ENCODE measurements at places on chromosomes 6 and 20. TPM values are rescaled to one million over a fixed set of nuclear protein-coding genes. Genes with fewer than 3 reads are reported as not detected.

The PDRG1 gene
- 6.5 TPM for total RNA-seq

The OTOR gene
- 0.21 TPM for total RNA-seq

The ASIP gene
- not detected for total RNA-seq

The RRAGD gene
- 72.8 TPM for total RNA-seq

The TRIM26 gene
- 35.4 TPM for total RNA-seq

The SYNGAP1 gene
- total RNA-seq: 6.2 TPM

The CPNE5 gene
- 8.7 TPM for total RNA-seq

The LGSN gene
- total RNA-seq: not detected

The CD40 gene
- 3.3 TPM for total RNA-seq

- no peak for DNase-seq
Measured at GRCh38 chr6:169589293-169589692, 112.5 kb downstream of the WDR27 start.

DNA sequence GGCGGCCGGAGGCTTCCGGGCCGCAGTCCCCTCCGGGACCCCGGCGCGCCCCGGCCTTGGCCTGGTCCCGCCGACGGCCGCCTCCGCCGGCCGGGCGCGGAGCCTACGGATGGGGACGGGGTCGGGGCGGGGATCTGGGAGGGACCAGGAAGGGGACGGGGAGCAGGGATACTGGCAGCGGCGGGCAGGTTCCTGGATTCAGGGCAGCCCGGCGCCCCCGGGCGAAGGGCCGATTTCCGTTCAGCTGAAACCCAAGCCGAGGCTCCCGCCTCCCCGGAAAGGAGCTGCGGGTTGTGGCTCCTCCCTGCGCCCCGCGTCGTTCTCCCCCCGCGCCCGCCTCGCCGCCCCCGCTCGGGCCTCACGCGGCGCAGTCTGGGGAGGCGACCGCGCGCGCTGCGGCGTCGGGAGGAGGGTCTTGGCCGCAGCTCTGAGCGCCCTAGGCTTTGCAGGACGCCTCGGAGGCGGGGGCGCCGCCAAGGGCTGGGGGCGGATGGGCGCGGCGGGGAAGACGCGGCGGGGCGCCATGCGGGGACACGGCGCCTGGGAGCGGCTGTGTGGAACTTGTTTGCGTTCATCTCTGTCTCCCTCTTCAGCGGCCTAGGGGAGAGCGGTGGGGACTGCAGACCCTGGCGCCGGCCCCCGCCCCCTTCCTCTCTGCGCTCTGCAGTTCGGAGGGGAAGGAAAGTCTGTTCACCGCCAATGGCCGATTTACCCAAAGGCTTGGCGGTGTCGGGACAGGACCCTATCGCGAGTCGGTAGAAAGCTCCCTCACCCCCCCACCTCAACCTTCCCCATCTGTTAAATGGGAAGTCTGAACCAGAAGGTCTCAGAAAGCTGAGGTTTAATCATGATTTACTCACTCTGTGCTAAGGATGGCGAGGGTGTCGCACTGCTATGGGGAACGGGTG lies 22.7 kb upstream of the TMEM181 start:
- peak; percentile 67 for DNase-seq

DNA sequence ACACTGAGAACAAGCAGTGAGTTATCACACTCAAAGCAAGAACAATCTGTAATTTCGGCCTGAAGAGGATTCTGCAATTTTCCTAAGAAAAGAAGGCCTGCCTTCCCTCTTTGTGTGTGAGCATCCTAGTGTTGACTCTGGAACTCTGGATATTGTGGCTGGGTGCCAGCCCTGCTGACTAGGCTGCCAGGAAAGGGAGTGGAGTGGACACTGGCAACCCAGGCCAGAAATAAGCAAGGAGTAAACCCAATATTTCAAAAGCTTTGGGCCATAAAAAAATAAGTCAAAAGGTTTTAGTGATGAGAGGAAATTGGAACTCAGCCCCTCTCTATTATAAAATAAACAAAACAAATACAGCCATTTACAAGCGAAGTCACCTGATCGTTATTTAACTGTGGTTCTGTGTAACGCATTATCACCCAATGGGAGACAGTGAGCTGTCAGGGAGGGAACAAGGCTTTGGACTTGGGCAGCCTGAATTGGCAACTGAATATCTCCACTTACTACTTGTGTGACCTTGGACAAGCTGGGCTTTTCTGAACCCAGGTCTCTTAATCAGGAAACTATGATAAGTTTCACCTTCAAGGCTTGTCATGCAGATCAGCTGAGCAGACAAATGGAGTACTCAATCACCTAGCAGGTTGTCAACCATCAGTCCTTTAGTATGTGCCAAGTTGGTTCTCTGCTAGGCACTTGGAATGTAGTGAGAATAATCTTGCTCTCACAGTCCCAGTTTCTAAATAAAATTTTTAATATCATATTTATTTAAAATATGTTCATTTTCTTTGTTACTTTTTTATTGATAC lies 196.2 kb downstream of the PAX1 start:
- DNase-seq: no peak

DNA sequence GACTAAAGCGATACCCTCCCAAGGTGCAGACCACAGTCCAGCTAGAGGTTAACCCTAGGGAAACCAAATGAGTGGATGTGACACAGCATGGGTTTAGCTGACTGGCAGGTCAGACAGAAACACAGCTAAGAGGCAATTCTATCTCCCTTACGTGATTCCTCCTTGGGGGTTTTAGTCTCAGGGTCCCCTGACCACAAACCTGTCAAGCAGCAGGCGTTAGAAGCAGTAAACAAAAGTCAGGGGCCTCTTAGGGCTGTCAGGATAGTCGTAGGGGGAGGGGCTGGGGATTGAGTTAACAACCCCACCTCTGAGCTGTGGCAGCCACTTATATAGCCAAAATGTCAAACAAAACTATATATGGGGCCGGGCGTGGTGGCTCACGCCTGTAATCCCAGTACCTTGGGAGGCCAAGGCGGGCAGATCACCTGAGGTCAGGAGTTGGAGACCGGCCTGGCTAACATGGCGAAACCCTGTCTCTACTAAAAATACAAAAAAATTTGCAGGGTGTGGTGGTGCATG lies 13.6 kb downstream of the KCNK5 start:
- no peak for DNase-seq

DNA sequence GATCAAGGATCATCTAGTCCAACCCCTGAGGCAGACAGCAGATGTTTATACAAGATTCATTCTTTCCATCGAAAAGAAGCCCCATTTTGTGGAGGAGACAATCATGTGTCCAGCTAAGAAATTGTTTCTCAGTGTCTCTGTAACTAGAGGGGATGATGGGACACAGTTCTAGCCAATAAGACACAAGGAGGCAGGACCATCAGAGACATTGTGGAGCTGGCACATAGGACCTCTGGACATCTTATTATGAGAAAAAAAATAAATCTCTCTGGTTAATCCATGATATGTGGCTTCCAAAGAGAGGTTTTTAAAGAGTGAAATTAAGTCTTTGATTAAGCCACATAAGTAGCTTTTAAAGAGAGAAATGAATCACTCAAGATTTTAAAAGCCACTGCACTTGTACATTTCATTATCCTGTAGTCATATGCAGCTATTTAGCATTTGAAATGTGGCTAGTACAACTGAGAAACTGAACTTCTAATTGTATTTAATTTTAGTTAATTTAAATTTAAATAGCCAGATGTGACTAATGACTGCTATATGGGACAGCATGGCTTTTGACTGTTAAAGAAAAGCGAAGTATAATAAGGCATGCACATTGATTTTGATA lies 176.8 kb downstream of the TASP1 start:
- no peak for DNase-seq

GRCh38 chr6:42374018-42374669 lies 77.6 kb downstream of the TRERF1 start:
- no peak for DNase-seq

DNA sequence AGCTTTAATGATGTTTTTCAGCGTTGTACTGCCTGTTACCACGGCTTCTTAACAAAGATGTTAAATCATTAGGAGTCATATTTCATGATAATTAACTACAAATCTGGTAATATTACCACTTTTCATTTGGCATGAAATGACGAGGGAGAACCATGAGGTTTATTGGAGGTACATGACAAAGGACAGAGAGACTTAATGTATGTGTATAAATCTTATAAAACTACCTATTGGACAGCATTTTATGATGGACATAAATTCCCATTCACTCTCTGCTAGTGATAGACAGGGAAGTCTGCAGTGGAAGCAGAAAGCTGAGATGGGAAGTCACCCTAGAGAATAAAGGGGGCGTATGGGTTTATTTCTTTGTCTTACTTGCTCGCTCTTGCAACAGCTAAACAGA lies 949.9 kb upstream of the FLRT3 start:
- DNase-seq: no peak

DNA sequence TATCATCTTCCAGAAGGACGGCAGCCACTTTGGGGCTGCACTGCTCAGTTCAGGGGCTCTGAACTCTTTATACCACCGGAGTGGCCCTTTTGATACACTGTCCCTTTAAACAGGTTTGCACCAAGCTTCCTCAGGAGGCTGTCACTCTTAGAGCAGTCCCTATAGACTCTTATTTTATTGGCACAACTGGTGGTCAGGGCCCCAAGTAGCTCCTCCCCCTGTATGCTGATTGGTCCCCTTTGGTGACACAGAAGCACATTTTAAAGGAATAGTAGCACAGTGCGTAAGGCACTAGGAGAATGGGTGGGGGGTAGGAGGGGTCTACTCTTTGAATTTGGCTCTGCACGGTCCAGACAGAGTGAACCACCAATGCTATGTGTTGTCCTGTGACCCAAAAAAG lies 122.6 kb upstream of the MLN start:
- DNase-seq: peak; percentile 40

- DNase-seq: no peak
Measured at GRCh38 chr6:122818866-122819265, 29.8 kb downstream of the SMPDL3A start.

GRCh38 chr6:139970591-139970991 lies 596.1 kb upstream of the CITED2 start:
- no peak for DNase-seq

- no peak for DNase-seq
Measured at GRCh38 chr6:156250593-156250992, 526.6 kb upstream of the ARID1B start.

DNA sequence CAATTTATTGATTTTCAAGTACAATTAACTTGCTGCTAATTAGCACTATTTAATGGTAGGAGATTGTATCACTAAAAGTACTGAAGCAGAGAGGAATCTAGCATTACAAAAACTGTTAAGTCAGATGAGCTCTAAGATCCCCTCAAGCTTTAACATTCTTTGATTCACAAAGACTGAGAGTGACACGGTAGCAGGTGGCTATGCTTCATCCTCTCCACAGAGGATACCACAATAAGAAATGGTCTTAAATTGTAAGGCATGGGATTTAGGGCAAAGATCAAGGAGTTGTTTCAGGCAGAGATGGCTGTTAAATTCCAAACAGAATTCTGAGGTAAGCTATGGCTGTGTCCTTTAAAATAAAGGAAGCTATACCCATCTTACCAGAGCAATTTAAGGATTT lies 67.8 kb upstream of the BEND6 start:
- DNase-seq: no peak

DNA sequence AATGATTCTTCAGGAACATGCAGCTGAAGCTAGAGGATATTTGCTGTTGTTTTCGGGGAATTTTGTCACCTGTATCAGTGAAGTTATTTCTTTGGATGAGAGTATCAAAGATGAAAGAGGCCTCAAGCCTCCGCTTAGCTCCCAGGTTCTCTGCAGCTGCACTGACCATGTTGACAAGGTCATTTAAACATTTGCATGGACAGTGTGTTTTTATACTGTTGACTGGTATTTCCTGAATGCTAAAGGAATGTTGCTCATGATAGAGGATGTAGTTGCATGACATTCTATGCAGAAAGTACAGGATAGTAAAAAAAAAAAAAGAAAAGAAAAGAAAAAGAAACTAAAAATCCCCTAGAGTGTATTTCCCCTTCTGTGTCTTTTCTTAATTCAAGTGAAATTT lies 165.6 kb upstream of the LAMP5 start:
- DNase-seq: no peak

- no peak for DNase-seq
Measured at GRCh38 chr6:165737396-165737795, 74.4 kb upstream of the PDE10A start.

DNA sequence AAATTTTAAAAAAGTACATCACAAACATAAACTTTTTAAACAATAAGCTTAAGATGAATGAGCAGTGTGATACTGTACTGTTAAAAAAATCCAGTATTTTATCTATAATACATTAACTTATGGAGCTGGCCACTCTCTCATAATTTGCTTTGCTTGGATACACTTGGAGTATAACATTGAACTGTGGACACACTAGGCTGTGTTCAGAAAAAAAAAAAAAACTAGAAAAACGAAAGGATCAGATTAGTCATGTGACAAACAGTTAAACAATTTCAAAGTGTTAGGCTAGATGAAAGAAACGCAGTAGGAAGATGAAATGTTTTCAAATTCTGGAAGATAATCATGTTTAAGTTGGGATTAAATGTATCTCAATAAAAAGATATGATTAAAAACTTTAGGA lies 220.0 kb downstream of the GRIK2 start:
- DNase-seq: no peak

DNA sequence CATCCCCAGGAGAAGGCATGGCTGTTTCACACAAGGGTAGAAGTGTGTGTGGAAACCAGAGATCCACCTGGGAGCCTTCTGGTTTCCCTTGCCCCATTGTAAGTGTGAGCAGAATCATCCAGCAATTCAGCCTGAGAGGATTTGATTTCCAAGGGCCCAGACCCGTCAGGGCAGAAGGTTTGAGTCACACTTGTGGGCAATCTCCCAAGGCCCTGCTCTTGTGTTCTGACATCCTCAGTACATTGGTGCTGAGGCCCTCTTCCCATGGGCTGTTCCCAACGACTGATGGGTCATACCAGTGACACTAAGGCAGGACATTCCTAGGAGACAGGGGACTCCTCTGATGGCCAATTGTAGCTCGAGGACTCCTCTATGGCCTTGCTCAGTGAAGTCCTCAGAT lies 58.2 kb upstream of the POLR1H start:
- DNase-seq: no peak

- no peak for DNase-seq
Measured at GRCh38 chr6:3822747-3823445, 26.3 kb upstream of the FAM50B start.

DNA sequence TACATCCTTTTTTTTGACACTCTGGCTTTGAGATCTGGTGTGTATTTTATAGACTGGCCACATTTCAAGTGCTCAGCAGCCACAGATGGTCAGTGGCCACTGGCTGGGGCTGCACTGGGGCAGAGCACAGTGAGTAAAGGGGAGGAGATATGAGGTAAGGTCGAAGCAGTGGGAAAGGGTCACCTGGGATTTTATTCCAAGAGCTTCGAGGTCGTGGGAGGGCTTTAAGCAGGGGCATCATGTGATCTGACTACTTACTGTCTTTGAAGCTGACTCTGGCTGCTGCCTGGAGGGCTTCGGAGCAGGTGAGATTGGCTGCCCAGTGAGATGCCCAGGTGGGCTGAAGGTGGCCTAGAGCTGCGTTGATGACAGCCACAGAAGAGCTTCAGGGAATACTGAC lies 6.7 kb downstream of the C20orf203 start:
- DNase-seq: no peak

- no peak for DNase-seq
Measured at GRCh38 chr6:24824142-24824938, 25.6 kb upstream of the ARMH2 start.

GRCh38 chr6:159313018-159313417 lies 143.8 kb downstream of the FNDC1 start:
- no peak for DNase-seq

Measured in tongue (tissue), 3 donors.